ENCODE measurements at places on chromosomes 1 and 21.

GRCh38 chr21:46483300-46484295 is 24.9 kb downstream of the DIP2A start:
- DNase-seq: peak; percentile 38

DNA sequence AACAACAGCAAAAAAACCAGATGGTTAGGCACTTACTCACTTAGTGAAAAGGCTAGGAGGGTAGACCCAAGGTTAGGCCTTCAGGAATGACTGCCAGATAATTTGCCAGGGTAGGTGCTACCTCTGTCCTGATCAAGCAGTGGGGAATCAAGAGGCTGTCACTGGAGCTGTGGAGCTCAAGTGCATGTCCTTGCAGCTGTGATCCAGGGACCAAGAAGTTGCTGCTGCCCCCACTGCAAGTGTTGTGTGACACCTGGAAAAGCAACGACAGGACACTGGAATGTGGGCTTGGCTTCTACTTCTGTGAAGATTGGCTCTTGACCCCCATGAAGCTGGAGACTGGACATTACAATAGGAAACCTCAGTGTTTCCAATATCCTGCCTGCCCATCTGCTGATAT is 72.1 kb downstream of the PEX14 start:
- DNase-seq: no peak

GRCh38 chr1:52601991-52602855 is at the start of gene GPX7:
TSS of gene GPX7 (plus strand) at chr1:52602371. CDS start at chr1:52602410, 39 bp downstream.
- peak; percentile 68 for DNase-seq

GRCh38 chr1:227415115-227415790 is 97.0 kb upstream of the CDC42BPA start:
- DNase-seq: no peak

DNA sequence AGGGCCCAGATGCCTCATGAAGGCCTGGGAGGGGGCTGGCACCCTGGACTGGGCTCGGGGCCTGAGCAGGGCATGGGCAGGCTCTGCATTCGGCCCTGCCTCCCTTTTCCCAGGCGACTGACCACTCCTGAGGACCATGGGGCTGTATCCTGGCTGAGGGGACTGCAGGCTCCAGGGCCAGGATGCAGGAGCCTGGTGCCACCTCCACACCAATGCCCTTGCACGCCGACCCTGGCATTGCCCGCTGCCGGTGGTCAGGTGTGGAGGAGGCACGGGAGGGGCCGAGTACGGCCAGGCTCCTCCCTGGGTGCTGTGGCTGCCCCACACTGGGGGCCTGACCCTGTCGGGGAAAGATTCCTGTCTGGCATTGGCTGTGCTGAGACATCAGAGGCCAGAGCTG is 128.9 kb downstream of the SIK1 start:
- no peak for DNase-seq

- DNase-seq: no peak
Measured at GRCh38 chr21:44986471-44987291, 46.9 kb downstream of the SLX9 start.

DNA sequence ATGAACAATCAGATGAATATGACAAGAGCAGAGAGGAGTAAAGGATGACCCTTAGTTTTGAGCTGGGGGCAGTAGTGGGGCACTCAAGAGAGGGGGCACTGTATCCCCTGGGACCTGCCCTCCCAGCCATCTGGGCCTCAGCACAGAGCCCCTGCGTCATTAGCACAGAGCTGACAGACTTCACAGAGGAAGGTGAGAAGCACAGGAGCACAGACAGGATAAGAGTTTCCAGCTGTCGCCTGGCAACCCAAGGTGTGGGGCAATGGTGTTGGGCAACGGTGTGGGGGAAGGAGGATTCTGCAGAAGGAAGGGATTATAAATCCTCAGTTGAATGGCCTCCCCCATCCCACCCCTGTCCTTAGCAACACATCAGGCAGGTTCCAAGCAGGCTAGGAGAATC is 30.2 kb downstream of the RAB3B start:
- DNase-seq: peak; percentile 14

GRCh38 chr1:67169496-67169895 is 3.2 kb downstream of the IL23R start:
- DNase-seq: no peak

GRCh38 chr21:33680870-33681269 is 38.6 kb downstream of the ITSN1 start:
- no peak for DNase-seq

DNA sequence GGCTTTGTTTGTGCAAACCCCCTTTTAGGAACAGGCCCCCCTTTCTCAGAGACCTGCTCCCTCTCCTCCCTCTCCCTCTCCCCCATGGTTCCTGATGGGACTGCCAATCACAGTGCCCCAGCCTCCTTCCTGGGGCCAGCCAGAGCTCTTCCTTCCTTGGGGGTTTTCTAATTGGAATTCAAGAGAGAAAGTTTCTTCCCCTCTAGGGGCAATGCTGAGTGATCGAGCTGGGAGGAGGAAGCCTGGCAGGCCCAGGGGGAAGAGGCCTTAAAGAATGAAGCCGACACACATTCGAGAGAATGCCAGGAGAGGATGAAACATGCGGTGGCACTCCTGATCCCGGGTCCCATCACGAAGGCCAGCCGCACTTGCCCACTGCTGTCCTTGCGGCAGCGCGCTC is 21.3 kb upstream of the COL16A1 start:
- no peak for DNase-seq

DNA sequence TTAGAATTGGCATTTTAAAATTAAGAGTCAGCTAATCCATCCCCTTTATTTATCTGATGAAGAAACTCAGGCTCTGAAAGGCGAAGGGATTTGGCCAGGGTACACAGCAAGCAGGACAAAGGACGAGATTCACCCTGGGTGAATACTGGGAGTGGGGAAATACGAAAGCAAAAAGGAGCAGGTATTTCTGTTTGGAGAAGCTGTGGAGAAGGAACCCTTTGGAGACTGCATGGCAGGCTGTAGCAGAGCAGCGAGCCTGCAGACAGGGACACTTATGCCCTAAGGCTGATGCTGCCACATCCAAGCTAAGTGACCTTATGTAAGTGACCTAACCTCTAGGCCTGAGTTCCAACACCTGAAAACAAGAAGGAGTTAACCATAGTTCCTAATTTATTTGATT is 207.2 kb upstream of the C1orf87 start:
- DNase-seq: no peak

DNA sequence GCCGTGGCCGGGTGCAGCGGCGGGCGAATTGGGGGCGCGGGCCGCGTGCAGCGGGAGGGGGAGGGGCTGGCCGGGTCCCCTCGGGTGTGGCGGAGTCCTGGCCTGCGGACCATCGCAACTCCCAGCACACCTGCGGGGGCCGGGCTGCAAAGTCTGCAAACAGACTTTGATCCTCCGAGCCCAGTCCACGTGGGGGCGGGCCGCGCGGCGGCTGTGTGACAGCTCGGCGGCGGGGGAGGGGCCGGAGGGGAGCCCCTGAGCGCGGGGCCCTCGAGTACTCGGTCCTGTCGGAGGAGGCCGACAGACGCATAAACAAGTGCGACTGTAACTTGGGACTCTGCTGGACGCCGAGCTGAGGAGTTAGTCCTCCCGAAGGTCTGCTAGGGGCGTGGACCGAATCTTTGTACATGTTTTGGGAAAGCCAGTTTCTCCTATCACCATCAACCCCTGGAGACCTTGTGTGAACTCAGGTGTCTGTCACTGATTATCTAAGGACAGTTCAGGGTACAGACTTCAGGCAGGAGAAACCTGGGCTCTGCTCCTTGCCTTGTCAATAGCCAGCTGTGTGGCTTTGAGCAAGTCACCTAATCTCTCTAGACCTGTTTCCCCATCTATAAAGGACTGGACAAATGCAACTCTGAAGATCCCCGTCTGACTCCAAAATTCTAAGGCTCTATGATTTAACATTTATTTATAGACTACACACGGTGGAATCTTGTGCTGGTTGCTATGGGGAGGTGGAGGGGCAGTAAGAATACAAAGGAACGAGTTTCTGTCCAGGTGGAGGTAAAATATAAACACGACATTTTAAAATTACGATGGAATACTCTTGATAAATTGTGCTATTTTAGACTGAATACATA is 710 bp upstream of the SLC30A1 start:
- peak; percentile 70 for DNase-seq

DNA sequence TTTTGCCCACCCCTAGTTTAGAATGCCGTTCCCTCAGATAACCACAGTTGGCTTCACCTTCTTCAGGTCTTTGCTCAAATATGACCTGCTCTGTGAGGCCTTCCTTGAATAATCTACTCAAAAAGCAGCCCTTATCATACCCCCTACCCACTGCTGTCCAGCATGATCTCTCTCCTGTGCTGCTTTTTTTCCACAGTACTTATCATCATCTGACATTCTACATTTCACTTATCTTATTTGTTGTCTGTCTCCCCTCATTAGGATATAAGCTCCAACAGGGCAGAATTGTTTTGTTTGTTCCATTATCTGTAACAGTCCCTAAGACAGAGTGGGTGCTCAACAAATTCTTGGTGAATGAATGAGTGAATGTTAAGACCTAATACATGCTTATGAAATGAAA is 18.1 kb downstream of the USP24 start:
- no peak for DNase-seq

- DNase-seq: no peak
Measured at GRCh38 chr1:154499446-154499845, 2.6 kb upstream of the TDRD10 start.

- no peak for DNase-seq
Measured at GRCh38 chr1:63922848-63923247, 149.0 kb downstream of the ROR1 start.

GRCh38 chr1:242030071-242030470 is 31.2 kb upstream of the MAP1LC3C start:
- DNase-seq: peak; percentile 13

- DNase-seq: no peak
Measured at GRCh38 chr1:1210726-1211540, 3.0 kb downstream of the TNFRSF4 start.

DNA sequence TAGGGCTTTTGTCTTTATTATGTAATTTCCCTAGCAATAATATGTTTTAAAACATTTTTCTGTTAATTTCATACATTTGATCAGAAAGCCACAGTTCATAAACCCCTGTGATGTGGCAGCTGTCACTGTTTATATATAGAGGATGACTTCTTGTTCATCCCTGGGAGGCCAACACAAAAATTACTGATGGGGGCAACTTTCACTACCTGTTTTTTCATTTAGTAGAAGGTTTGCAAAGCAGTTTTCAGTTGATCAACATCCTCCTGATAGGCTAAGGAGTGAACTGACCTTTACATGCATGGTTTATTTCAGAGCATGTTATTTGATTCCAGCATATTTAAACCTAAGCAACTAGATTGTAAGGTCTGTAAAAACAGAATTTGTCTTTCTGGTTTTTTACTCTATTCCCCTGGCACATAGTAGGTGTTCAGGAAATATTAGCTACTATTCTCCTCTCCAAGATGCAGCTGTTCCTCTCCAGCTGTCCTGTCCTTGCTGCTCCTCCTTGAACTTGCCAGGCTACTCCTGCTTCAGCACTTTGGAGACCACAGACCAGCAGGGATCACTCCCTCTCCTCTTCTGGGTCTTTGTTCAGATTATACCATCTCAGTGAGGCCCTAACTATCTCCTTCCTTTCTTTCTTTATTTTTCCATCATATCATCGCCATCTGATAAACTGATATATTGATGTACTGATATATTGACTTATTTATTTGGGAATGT is 54.7 kb downstream of the ROR1 start:
- DNase-seq: peak; percentile 9

DNA sequence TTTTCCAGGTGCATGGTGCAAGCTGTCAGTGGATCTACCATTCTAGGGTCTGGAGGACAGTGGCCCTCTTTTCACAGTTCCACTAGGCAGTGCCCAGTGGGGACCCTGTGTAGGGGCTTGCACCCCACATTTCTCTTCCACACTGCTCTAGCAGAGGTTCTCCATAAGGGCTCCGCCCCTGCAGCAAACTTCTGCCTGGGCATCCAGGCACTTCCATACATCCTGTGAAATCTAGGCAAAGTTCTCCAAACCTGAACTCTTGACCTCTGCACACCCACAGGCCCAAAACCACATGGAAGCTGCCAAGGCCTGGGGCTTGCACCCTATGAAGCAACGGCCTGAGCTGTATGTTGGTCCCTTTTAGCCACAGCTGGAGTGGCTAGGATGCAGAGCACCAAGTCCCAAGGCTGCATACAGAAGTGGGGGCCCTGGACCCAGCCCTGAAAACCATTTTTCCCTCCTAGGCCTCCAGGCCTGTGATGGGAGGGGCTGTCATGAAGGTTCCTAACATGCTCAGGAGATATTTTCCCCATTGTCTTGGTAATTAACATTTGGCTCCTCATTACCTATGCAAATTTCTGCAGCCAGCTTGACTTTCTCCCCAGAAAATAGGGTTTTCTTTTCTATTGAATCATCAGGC is 46.1 kb downstream of the SERBP1 start:
- no peak for DNase-seq

DNA sequence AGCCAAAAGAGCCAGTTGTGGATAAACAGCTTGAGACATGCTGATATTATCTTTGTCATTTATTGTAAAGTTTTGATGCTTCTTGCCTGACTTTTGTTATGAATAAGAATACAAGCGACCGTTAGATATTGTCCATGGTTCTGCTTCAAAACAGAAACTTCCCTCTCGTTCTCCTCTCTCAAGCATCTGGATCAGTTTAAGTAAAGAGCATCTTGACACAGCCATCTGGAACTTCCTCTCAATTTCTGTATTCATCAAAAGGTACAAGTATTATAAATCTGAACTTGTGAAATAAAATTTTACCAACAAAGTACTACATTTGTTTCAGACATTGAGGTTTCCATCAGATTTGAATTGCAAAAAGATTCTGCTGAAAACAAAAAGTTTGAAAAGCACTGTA is 36.4 kb upstream of the CLDN14 start:
- DNase-seq: no peak

- DNase-seq: no peak
Measured at GRCh38 chr1:3360646-3361257, 93.7 kb upstream of the ARHGEF16 start.

GRCh38 chr1:19164274-19165015 is 45.6 kb downstream of the UBR4 start:
- DNase-seq: no peak

GRCh38 chr1:207009945-207010344 is 22.6 kb downstream of the C1orf116 start:
- no peak for DNase-seq

- no peak for DNase-seq
Measured at GRCh38 chr1:18360251-18360650, 120.5 kb upstream of the KLHDC7A start.

All from GM23248 (cell line).